ENCODE measurements at places on chromosomes 2 and 18.

- no peak for DNase-seq
These were observed 38.9 kb downstream of the ADI1 start for GRCh38 chr2:3480352-3481010.

- no peak for DNase-seq
These were observed 116.7 kb upstream of the MGAT5 start for GRCh38 chr2:134137182-134137611.

DNA sequence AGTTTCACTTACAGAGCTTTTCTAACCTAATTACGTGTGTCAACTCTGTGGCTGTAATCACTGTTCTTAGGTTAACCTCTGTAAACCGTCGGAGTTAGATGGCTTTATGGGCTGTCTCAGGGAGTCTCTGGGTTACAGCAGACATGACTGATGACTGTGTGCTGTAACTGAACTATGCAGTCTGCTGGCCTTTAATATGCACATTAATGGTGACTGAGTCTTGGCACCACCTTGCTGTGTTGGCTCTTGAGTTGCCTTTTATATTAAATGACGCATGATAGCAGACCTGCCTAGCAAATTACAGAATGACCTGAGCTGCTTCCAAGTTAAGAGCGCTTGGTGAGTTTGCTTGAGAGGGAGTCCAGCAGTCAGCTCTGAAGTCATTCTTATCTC is 90.1 kb downstream of the ACKR3 start:
- no peak for DNase-seq

DNA sequence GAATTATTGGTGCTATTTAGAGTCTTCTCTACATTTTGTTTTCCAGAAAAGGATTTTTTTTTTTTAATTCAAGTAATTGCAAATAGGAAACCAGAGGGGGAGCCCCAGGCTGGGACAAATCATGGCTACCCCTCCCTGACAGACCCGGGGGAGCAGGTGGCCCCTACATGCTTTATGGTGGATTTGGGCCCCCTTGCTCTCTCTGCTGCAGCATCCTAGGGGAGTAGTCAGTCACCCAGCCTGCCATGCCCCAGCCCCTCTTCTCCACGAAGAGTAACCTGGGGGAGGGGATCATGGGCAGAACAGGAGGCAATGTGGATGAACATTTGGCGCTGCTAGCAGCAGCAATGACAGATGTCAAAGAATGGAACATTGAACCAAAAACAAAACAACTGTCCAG is 4.6 kb downstream of the C2orf81 start:
- no peak for DNase-seq

GRCh38 chr2:152874955-152875354 is 156.5 kb downstream of the ARL6IP6 start:
- no peak for DNase-seq

GRCh38 chr2:240209493-240209892 is 69.0 kb upstream of the OTOS start:
- DNase-seq = no peak

DNA sequence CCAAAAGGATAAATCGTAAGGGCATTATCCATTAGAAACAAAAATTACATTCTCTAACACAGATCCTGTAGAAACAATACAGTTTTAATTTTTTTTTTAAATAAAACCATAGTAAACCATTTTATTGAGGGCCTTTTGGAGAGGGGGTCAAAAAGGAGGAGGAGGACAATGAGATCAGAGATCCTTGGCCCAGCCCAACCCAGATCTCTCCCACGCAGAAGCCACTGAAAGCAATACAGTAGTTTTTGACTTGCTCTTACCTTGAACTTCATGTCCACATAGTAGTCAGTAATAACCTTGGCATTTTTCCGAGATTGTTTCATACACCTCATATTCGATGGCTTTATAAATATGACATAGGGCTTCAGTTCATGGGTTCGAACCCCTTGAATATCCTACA is 4.1 kb upstream of the TMEM237 start:
- no peak for DNase-seq

DNA sequence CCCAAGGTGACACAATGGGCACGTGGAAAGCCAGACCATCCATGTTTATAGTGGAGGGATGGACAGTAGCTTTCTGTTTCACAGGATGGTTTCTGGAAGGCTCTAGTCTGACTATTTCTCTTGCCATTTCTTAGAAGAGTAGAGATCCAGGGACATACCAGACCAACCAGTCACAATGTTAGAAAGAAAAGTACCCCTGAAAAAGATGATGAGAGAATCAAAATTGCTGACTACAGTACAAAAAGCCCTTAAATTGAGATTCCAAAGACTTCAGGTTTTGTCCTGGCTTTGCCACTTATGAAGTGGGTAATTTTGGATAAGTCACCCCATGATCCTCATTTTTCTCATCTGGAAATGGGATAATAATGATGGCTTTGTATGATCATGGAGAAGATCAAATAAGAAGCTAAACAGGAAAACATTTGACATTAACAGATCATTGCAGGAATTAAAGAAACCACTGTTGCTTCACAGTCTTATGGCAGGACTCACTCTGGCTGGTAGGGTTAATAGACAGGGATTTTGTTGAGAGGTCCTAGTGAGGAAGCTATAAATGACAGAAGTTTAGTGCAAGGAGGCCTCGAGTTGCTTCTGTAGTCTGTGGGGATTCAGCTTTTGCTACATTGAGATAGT is 386.0 kb downstream of the IRS1 start:
- no peak for DNase-seq

GRCh38 chr2:128448331-128449225 is 129.9 kb upstream of the HS6ST1 start:
- DNase-seq = no peak

GRCh38 chr2:47652061-47652690 is 130.8 kb upstream of the MSH6 start:
- no peak for DNase-seq

- DNase-seq = peak; percentile 36
These were observed 133.4 kb downstream of the RTP5 start for GRCh38 chr2:242002944-242003343.

DNA sequence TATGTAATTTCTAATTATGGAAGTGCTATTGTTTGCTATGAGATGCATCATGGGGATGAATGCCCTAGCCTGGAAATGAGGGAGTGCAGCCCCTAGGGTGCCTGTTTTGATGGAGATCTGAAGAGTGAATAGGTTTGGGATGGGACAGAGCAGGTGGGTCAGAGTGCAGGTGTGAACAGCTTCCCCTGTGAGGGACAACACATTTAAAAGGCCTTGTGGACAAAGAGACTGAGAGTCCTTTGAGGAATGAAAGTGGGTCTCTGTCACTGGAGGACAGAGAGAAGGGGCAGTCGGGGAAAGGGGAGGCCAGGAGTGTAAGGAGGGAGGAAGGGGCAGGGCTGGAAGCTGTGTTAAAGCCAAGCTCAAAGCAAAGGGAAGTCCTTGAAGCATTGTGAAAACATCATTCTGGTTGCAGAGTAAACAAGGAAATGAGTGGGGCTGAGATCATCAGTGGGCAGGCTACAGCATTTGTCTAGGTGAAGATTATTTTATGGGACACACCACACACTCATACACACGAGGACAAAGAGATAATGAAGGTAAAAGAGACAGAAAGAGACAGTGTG is 877.6 kb downstream of the SLC4A3 start:
- DNase-seq = no peak

- DNase-seq = no peak
These were observed 255.1 kb upstream of the MYT1L start for GRCh38 chr2:2586068-2586776.

DNA sequence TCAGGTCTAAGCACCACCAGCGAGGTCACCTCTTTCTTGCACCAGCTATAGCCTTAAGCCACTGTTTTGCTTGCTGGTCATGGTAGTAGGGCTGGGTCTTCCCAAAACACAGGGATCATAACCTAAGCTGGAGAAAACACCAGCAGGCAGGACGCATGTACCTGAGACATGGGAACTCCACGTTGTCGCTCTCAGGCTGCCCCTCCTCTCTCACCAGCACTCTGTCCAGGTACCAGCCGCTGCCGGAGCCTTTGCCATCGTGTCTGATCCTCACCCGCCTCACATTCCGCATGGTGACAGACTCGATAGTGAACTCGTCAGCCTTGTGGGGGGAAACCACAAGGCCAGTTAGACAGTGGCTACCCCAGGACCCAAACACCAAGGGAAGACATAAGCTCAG is 79.5 kb downstream of the LOXHD1 start:
- no peak for DNase-seq

DNA sequence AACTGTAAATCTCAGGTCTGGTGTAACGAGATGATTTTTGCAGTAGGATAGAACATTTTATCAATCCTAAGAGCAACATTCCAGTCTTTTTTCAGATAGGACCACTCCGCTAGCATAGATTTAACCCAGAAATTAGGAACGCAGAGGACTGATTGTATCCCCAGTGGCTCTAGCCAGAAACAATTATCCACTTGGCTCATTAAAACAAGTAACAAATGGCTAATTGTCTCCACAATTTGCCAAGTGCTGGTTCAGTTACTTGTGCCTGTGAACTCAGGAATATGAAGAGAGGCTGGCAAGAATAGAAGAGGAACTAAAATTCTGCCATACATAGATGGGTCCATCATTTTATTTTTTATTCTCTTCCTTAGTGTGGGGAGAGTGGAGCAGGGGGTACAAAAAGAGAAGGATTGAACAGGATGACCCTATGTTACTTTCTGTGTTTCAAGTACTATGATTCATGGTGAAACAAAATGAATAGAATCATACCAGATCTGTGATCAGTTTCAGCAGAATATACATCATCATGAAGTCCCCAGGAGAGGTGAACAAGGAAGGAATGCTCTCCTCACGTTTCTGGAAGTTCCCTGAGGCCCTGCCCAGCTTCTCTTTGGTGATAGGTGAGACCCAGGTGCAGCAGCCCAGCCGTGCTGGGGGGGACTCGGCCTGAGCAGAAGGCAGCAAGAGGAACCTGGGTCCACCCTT is 121.6 kb downstream of the ARL4C start:
- DNase-seq = no peak

GRCh38 chr2:48912110-48912509 is 156.6 kb upstream of the LHCGR start:
- no peak for DNase-seq

DNA sequence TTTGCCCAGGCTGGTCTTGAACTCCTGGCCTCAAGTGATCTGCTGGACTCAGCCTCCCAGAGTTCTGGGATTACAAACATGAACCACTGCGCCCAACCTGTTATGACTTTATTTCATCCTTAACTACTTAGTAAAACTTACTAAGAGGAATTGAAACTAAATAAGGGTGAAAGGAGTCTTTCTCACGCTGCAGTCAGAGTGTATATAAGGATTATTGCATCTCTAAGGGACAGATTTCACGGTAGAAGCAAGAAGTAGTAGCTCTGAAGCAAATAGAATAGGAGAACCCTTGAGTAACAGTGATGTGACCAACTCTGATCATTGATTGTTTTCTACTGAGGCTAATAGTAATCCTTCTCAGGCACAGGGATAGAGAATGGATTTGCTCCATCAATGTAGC is 960.1 kb downstream of the CPS1 start:
- DNase-seq = no peak

DNA sequence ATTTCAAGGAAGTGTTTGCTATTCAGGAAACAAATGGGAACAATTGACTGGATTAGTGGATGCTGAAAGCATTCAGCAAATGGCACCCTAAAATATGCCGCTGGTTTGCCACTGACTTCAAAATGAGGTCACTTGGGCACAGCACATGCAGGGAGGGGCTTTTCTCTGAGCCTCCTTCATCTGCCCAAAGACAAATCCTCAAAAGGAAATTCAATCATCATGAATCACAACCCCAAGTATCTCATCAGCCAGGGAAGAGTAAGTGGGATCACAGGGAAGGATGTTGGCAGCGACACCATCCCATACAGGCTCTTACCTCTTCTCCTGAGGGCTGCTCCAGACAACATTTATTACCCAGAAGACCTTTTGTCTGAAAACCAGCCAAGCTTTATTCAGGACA is 14.4 kb upstream of the SP140L start:
- DNase-seq = no peak

DNA sequence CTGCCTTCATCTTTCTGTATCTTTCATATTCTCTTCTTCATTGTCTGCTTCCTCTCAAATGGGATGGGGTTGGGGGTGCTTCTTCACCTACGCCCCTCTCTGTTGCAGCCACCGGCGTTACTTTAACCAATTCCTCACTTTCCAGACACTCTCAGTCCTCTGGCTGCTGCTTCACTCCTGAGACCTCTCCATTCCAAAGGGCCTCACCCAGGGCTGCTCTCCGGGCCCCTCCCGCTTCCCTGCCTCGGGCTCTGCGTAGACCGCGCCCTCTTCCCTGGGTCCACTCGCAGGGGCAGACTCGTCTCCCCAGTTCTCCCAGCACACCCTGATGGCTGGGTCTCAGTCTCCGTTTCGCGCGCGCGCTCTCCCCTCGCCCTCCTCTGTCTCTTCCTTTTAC is 926 bp downstream of the SERPINB8 start:
- peak; percentile 69 for DNase-seq

All from pancreas (tissue), 10 donors.